ENCODE measurements at places on chromosomes 12 and 14.

DNA sequence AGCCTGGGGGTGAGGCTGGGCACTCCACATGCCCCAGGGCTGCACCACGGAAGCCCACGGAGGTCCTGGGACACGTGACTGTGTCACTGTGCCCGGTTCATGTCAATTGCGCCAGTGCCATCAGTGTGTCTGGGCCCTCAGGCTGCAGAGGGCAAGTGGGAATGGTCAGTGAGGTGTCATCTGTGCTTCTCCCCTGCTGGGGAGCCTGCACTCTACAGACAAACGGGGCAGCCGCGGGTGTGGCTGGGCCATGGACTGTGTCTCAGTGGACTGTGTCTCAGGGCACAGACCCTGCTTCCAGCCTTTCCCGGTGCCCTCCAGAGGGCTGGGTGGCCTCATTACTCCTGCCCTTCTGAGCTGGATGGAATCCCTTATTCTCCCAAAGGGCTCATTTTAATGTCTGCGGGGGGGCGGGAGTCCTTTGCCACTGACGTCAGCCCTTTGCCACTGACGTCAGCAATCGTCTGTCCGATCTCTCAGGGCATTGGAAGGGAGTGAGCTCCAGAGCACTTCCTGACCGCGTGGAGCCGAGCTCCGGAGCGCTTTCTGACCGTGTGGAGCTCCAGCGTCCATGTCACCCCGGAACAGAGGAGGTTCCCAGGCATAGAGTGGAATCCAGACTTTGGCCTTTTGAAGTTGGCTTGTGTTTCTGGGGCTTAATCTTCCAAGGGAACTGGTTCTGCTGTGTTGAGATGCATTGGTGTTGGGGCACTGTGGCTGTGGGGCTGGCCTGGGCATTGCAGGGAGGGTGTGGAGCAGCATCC is 72.4 kb downstream of the ADGRD1 start:
- no peak for DNase-seq

DNA sequence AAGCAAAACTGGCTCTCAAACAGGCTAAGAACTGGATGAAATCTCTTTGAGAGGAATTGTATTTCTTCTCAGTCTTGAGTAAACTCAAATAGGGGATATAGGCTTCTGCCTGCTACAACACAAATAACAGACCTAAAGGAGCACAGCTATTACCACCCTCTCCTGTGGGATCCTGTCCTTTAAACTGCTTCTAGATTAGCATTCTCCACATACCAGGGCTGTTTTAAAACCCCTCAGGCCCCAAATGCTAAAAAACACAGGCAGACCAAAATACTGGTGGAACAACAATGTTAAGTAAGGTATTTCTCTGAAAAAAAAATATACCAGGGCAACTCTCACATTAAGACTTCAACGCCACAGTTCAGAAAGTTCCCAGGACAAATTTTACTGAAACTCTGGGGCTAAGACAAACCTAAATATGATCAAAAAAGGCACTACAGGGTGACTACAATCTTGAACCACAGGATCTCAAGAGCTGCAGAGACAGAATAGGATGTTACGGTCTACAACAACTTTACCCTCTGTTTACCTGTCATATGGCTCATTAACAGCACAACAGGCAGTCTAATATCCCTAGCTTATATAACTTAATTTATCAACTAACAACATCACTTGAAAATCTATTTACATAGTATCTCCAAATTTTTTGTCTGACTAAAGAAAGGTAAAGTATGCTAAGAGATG is 7.2 kb downstream of the CPNE8 start:
- no peak for DNase-seq

- no peak for DNase-seq
These were observed 5.2 kb upstream of the LRRC23 start for GRCh38 chr12:6899427-6899826.

DNA sequence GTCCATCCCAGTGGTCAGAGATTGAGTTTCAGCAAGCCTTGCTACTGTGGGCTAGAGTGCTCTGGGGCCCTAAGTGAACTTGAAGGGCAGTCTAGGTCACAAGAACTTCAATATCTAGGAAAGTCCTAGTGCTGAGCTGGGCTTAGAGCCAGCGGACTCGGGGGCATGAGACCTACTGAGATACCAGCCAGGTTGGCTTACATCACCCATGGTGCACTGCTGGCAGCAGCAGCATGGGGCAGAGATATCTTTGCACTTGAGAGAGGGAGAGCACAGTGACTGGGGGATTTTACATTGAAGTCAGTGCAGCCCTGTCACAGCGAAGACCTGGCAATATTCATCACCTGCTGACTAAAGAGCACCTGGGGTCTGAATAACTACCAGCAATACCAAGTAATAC is 158.3 kb upstream of the PRKD1 start:
- no peak for DNase-seq

DNA sequence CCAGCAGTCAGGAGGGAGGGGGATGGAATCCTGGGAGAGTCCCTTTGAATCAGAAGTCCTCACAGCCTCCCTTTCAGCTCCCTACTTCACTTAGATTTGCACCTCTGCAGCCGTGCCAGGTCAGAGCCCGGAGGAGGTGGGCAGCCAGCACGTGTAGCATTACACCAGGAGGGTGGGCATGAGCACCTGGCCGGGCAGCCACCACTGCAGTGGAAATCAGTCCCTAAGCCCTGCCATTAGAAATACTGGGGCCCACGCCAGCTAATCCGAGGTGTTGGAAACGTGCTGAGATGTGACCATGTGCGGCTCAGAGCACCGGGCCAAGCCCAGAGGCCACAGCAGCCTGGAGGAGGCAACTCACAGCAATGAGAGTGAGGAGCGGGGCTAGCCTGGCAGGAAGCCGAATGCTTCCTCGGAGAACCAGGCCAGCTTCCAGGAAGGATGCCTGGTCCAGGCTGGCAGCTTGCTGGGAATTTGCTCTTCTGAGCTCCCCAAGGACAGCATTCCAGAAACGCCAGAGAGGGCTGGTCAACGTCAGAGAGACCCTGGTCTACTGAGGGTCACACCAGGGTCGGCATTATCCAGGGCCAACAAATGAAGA is 9.4 kb upstream of the CACNA2D4 start:
- DNase-seq, result no peak

- DNase-seq, result no peak
These were observed 10.5 kb downstream of the CELA1 start for GRCh38 chr12:51335931-51336330.

DNA sequence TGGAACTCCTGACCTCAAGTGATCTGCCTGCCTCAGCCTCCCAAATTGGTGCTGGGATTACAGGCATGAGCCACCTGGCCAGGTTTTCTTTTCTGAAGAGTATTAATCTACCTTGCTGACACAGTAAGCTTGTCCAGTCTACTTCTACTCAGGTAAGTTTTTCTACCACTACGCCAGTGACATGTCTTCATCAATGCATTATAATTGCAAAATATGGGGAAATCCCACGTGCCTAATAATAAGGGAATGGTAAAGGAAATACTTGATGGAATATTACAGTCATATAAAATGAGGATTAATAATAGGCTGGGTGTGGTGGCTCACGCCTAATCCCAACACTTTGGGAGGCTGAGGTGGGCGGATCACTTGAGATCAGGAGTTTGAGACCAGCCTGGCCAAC is 62.3 kb downstream of the RAB35 start:
- no peak for DNase-seq

GRCh38 chr14:65019944-65020566 is 33.4 kb downstream of the FNTB start:
- DNase-seq, result no peak

GRCh38 chr12:104316936-104317335 is 13.4 kb downstream of the EID3 start:
- no peak for DNase-seq

DNA sequence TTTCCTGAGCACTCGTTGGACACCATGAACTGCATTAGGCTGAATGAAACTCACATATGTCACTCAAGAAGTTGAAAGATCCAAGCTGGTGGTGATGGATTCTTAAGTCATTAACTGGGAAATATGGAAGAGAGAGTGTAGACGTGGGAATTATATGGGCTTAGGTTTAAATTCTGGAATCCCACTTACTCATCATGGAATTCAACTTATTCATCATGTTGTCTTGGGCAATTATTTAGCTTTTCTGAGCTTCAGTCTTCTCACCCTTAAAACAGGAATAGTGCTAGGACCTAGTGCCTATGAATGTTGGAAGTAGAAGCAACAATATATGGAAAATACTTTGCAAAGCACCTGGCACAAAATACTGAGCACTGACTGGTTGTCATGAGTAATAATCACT is 292.4 kb upstream of the TBX3 start:
- no peak for DNase-seq

DNA sequence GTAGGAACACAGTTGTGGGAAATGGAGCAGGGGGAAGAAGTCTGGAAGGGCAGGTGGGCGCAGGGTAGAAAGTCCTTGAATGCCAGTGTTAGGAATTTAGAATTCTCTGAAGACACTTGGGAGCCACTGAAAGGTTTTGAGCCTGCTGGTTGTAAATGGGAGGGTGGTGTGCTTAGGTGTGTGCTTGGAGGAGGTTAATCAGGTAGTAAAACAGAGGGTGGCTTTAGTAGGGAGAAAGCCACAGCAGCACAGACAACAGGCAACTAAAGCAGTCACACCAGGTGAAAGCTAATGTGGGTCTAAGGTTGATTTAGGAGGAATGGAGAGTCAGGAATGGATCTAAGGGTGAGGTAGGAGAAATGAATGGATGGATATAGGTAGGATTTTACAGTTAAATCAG is 385.0 kb downstream of the ZFP36L1 start:
- no peak for DNase-seq

- no peak for DNase-seq
These were observed 22.3 kb upstream of the CTDSP2 start for GRCh38 chr12:57868851-57869268.

GRCh38 chr12:23204933-23205778 is 580.2 kb downstream of the ETNK1 start:
- DNase-seq, result no peak

DNA sequence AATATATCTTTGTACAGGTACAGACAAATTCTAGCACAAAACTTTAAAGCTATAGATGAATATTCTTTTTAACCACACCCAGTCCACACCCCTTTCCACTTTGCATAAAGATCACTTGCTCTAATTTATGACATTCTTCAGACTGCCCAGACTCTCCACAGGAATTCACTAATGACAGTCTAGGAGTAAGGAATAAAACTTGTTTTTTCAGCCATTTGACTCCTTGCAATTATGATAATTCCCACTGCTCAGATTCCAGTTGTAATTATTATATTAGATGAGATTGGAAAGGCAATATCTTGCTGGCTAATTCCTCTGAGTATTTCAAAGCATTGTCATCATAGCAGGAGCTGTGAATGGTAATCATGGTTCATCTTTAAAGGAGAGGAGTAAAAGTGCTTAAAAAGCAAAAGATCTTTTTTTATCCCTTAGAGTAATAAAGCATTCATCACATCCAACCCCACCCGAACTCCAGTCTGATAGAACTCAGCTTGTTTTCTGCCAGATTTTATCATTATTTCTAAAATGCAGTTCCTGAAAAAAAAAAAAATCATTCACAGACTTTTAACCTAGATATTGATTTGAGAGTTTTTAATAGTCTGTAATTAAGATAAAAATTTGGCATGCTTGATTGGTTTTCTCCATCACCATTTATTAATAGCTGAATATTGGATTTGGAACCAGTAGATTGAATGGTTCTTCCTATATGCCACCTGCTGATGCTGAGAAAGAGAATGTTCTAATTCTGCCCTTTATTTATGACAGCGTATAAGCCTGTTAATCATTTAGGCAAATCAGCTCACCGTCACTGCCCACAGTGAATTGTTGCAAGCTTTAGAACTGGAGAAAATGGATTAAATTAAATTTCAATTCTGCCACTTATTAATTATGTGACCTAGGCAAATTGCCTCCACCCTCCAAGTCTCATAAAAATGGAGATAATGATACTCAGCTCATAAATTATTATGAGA is 93.9 kb upstream of the RASSF8 start:
- no peak for DNase-seq

GRCh38 chr12:49543914-49544815 is 5.3 kb downstream of the KCNH3 start:
- no peak for DNase-seq

DNA sequence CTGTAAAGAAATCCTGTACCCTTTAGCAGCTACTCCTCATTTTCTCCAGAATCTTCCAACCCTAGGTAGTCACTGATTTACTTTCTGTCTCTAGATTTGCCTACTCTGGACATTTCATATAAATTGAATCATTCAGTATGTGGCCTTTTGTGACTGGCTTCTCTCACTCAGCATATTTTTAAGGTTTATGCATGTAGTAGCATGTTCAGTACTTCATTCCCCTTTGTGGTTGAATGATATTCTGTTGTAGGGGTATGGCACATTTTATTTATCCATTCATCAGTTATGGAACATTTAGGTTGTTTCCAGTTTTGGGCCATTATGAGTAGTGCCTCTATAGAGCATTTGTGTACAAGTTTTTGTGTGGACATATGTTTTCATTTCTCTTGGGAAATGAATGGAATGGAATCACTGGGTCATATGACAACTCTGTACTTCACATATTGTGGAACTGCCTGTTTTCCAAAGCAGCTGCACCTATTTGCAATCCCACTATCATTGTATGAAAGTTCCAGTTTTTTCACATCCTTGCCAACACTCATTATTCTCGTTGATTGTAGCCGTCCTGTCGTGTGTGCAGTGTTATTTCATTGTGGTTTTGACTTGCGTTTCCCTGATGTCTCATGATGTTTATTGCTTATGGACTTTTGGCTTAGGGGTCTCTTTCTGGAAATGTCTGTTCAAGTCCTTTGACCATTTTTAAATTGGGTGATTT is 57.2 kb downstream of the ATF7IP start:
- DNase-seq, result no peak

DNA sequence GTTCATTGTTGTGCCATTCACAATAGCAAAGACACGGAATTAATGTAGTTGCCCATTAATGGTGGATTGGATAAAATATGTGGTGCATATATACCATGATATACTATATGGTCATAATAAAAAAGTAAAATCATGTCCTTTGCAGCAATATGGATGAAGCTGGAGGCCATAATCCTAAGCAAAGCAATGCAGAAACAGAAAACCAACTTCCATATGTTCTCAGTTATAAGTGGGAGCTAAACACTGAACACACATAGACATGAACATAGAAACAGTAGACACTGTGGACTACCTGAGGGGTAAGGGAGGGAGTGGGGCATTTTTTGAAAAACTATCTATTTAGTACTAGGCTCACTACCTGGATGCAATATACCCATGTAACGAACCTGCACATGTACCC is 3.0 kb upstream of the ERP27 start:
- no peak for DNase-seq

GRCh38 chr12:57142121-57142520 is 5.3 kb downstream of the LRP1-AS start:
- no peak for DNase-seq

GRCh38 chr12:125128439-125129178 is 63.4 kb downstream of the AACS start:
- no peak for DNase-seq
